ENCODE measurements at places on chromosomes 6 and 20.

DNA sequence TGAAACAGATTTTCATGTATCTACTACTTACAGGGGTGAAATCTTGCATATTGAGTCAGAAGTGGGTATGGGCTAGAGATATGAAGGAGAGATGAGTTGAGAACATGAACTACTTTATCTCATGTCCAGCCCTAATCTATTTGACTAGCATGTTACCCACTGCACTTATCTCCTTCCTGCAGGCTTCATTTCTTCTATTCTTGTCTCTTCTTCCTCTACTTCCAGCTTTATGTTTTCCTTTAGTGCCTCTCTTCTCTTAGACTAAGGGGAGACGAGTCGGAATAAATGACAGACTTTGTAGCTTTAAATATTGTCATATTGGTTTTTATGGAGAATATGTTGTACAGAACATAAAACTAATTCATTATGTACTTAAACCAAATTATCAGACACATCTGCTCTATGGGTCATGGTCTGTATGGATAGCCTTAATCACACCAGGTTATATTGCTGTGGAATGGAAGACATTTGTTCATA lies 5.3 kb downstream of the RAB32 start:
- DNase-seq, result no peak

DNA sequence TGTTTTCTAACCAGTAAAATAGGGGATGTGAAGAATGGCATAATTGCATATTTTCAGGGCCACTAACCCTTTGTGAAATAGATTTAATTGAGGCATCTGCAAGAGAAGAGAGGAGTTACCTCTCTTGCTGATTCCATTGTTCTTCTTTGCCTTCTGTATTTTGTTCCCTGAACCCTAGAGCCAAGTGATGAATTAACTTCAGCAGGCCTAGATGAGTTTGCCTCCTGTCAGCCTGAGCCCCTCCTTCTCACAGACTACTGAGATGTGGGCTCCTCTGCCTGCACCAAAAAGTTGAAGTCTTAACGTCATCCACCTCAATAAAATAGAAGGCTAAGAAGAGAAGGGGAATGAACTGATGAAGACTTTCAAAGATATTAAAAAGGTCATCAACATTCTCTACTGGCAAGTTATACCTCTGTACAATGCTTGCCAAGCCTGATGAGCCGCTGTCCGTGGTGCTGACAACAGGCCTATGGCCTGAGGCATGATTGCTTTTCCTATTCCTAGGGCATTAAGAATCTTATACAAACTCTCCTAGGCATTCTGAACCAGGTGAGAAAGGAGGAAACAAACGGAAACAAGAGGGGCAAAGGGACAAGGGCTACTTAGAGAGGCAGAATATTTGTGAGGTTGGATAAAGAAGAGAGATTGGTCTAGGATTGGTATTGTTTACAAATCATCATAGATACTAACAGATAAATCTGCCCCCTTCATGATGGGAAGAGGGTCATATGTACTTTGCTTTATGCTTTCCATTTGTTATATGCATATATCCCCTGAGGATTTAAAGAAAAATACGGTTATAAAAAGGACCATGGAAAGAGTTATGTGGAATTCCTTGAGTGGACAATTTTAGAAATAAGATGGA lies 46.8 kb downstream of the CD24 start:
- DNase-seq, result no peak

GRCh38 chr6:125668071-125668470 lies 81.4 kb upstream of the HEY2 start:
- no peak for DNase-seq

- DNase-seq, result peak; percentile 35
These were observed 43.8 kb downstream of the MDFI start for GRCh38 chr6:41682056-41682477.

DNA sequence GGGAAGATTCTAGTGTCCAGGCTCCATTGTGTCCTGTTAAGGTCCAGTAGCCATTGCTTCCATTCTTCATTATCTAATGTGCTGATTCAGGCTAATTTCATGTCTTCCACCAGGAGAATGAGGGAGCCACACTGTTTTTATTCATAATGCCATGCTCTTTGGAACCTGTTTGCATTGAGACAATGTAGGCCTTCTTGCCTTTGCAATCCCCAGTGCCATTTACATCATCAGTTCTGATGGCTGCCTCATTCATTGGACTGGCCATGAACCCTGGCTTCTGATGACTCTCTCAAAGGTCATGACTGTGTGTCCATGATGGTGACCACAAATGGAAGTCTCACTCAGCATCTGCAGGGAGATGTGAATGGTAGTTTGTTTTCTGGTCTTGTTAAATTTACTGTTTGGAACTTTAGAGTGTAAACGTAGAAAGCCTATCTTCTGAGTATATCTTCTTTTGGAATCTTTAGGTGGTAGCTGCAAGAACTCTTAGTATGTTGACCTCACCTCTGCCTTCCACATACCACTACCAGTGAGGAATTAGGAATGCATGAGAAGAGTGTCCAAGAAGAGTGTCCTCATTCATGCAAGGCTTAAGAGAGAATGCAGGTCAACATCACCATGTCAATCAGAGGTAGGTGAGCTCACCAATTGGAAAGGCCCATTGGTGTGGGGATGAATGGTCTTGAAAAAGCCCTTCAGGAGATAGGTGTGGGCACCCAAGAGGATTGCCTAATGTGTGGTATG lies 42.9 kb upstream of the ZFP64 start:
- DNase-seq, result no peak

GRCh38 chr6:42177514-42178364 lies 4.6 kb downstream of the GUCA1A start:
- DNase-seq, result no peak

GRCh38 chr6:2713473-2714110 lies 37.1 kb downstream of the MYLK4 start:
- no peak for DNase-seq

GRCh38 chr6:37200085-37200484 lies 30.1 kb downstream of the PIM1 start:
- no peak for DNase-seq

DNA sequence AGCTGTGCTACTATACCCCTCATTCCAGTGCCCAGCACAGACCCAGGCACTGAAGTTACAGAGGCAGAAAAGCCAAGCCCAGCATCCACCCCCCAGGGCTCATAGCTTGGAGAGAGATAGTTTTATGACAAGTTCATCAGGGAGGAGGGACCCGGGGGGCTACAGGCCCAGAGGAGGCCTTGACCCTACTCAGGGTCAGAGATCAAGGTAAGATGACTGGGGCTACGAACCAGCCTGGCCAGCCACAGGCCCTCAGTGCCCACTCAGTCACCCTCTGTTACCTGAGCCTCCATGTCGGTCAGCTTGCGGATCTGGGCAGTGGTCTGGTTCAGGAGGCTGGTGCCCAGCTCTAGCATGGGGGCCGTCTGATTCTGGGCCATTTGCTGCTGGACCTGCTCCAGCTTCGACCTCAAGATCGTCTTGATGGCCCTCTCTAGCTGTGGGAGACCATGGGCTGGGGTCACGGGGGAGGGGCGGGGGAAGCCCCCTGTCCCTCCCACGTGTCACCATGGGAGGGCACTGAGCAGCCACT lies 26.1 kb downstream of the ANGPT4 start:
- DNase-seq, result no peak

- peak; percentile 23 for DNase-seq
These were observed 58.4 kb downstream of the TRIM38 start for GRCh38 chr6:26021001-26021349.

GRCh38 chr6:149845549-149845948 lies 18.6 kb downstream of the LRP11 start:
- DNase-seq, result no peak

DNA sequence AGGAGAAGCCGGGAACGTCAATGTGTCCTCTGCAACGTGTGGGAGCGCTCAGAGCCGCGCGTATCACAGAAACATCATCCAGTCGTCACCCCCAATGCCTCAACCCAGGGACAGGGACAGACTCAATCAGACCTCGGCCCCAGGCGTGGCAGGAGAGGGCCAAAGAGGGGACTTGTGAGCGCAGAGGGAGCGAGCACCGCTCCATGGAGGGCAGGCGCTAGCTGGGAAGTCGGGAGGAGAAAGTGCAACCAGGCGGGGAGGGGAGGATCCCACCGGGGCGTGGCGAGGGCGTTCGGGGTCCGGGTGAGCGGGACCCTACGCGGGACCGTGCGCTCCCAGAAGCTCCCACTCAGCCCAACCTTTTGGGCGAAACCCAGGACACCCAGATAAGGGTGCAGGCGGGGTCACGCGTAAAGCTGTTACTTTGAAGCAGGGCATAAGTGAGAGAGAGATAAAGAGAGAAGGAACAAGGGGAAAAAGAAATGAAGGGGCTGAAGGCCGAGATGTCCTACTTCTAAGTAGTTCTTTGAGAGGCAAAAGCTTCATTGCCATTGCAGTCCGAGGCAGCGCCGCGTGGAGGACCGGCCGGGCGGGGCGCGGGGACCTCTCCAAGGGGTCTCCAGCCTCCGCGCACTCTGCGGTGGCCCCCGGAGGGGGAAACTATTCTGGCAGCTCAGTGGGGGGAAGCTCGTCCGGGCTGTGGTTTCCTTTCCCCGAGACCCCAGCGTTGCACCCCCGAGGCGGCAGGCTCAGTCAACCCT lies 862 bp upstream of the SOBP start:
- DNase-seq, result no peak

DNA sequence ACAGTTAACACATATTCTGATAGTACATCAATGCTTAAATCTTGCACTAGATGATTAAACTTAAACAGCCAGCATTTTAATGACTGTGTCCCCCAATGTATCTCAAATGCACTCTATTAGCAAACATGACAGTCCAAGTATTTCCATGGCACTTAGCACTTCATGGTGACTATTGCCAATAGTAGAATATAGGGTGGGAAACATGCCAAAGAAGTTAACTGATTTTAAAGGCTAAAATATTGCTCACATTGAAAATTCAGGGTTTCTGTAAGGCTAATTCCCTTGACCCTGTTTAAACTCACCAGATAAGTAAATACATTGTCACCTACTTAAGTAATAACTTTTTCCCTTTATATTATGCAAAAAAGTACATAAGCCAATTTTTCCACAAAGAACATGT lies 266.9 kb downstream of the TBC1D32 start:
- no peak for DNase-seq

DNA sequence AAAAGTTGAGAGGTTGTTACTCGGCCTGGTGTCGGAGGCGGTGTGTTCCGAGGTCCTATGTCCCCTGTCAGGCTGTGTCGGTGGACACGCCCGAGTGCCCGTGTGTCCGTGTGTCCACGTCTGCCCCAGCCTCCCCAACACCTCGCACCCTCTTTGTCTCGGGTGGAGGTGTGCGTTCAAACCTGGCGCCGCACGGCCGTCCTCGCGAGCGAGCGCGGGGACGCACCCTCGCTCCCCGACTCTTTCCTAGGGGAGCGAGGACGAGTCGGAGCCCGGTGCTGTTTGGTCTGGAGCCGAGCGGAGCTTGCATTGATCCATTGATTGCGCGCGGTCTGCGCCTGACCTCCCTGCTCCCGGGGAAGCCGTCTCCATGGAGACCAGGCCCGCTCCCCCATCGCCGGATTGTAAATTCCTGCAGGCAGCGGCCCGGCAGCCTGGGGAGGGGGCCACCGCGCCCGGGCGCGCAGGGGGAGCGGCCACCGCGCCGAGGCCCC lies 411 bp upstream of the SCUBE3 start:
- no peak for DNase-seq

DNA sequence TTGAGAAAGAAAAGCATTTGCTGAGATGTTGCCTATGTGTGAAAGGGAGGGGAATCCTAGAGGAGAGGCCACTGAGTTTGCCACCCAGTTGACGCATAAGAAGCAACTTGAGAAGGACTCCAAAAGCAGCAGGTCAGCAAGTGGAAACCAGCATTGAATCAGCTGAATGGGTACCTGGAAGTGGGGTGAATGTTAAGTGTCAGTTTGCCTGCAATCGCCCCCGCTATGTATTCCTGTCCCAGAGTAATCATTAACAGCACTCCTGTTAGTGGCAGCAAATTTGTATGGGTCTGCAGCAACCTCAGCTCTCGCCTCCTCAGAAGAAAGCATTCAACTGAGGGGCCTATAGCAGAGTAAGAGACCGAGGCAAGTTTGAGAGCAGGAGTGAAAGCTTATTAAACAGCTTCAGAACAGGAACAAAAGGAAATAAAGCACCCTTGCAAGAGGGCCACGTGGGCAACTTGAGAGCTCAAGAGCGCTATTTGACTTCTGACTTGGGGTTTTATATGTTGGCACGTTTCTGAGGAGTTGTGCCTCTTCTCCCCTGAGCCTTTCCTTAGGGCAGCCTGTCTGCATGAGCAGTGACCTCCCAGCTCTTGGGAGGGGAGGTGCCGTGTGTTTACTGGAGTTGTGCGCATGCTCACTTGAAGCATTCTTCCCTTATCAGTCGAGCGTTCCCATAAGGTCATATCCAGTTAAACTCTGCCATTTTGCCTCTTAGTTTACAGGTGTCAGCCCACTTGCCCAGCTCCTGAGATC lies 122.6 kb upstream of the PHACTR1 start:
- no peak for DNase-seq

GRCh38 chr6:20577173-20577688 lies 43.0 kb downstream of the CDKAL1 start:
- no peak for DNase-seq

DNA sequence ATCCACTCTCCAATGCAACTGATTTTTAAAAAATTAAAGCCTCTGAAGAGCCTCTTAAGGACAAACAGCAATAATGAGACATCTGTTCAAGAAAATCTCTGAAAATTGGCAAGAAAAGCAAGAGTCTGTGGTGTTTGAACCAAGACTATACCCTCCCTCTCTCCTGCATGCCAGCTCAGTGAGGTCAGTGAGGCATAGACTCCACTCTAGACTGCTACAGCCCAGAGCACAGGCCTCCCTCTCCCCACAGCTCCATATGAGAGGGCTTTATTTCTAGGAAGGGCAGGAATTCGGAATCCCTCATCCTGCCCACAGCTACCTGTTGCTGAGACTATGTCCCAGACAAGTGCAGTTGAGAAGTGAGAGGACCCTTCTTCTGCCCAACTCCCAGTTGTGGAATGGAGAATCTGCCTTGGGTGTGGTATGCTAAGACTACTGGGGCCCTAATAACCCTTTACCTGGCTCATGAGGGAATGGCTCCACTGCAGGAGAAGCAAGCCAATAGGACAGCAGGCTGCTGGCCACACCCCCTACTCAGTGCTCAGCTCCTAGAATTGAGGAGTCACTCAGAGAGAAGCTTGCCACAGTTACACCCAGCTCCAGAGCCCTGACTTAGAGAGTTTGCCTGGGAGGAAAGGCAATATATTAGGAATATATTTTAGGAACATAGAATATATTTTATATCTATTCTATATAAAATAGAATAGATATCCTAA lies 22.7 kb upstream of the HLA-DQA1 start:
- DNase-seq, result no peak

DNA sequence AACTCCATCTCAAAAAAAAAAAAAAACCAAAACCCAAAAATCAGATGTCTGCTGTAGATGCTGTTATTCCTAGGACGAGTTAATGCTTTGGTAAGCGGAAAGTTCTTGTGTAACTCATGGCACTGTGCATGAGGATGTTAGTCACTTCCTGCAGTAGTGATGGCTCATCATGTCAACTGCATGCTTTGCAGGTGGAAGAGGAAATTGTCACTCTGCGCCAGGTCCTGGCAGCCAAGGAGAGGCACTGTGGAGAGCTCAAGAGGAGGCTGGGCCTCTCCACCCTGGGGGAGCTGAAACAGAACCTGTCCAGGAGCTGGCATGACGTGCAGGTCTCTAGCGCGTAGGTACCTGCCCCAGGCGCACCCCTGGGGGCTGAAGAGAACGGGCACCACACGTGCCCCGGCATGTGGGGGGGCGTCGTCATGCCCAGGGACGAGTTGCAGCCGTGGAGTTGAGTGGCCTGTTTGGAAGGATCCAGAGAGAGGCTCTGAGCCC lies 8.5 kb downstream of the TPD52L2 start:
- DNase-seq, result no peak
